ENCODE measurements at places on chromosomes 11 and 22.

- DNase-seq: no peak
These were observed 1.7 kb downstream of the SEZ6L start for GRCh38 chr22:26170795-26171580.

DNA sequence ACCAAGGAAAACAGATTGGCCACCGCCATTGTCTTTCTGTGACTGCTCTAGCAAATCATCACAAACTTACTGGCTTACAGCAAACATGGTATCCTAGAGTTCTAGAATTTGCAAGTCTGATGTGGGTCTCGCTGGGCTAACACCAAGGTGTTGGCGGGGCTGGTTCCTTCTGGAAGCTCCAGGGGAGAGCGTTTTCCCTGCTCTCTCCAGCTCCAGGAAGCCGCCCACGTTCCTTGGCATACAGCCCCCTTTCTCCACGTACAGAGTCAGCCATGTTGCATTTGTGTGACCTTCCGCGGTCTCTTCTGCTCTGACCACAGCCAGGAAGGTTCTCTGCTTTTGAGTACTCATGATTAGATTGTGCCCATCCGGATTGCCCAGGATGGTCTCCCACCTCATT lies 27.5 kb downstream of the TBC1D22A start:
- DNase-seq: no peak

GRCh38 chr11:65398362-65398910 lies 12.0 kb downstream of the FRMD8 start:
- DNase-seq: no peak

DNA sequence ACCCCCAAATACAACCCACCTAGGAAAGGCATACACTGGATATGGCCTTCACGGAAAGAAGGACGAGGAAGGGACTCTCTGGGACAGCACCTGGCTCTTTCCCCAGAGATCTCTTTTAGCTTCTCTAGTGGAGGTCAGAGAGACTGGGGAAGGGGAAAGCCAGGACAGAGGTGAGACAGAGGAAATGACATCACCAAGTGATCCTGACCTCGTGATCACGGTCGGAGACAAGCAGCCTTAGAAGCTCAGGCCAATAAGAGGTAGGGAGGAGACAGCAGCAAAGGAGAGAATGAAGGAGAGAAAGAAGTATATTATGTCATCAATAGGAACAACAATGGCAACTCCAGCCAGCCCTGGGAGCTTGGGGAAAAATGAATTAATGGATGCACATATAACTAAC lies 15.4 kb upstream of the TMPRSS13 start:
- no peak for DNase-seq

DNA sequence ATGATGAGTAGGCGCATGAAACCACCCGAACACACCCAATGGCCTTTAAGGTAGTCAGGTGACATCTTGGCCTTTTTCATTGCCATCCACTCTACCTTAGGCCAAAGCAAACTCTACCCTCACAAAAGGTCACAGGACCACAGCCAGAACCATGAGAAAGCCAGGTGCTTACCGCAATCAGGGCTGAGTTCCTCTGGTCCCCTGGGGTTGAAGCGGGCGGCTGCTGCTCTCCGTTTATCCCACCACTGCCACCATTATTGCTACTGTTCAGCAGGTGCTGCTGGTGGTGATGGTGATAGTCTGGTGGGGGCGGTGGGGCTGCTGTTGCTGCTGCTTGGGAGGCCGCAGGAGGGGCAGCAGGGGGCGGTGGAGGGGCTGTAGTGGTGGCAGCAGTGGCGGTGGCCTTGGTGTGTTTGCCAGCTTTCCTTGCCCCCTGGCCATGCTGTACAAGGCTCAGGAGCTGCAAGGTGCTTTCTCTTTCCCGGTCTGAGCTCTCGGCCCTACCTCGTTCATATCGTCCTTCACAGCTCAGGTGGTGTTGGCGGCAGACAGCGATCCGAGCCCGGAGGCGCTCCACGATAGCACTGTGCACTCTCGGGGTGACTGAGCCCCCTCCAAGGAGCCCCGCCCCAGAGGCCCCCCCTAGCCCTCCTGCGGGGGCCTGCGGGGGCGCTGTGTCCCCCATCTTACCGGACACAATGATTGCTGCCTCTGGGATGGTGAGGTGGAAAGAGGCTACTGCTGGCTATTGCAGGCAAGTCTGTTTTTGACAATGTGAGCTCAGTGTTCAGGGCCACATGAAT lies 1.6 kb downstream of the MAML2 start:
- peak; percentile 56 for DNase-seq

GRCh38 chr11:60658409-60658808 lies 41.0 kb upstream of the MS4A8 start:
- no peak for DNase-seq
